ENCODE measurements at places on chromosomes 3 and 15. TPM values are rescaled to one million over a fixed set of nuclear protein-coding genes. Genes with fewer than 3 reads are reported as not detected.

- no peak for DNase-seq
Measured at GRCh38 chr3:66047311-66048050, 8.8 kb upstream of the MAGI1 start.

DNA sequence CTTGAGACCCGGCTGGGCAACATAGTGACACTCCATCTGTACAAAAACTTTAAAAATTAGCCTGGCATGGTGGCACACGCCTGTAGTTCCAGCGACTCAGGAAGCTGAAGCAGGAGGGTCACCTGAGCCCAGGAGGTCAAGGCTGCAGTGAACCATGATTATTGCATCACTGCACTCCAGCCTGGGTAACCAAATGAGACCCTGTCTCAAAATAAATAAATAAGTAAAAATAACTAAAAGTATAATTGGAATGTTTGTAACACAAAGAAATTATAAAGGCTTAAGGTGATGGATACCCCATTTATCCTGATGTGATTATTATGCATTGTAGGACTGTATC lies 38.6 kb downstream of the MYO1E start:
- no peak for DNase-seq

- no peak for DNase-seq
Measured at GRCh38 chr3:65497846-65498245, 540.9 kb downstream of the MAGI1 start.

- no peak for DNase-seq
Measured at GRCh38 chr3:124263168-124263567, 271.2 kb upstream of the ROPN1 start.

- no peak for DNase-seq
Measured at GRCh38 chr3:32951410-32951811, at the start of gene CCR4. TSS of gene CCR4 (plus strand) at chr3:32951644. CDS start at chr3:32953423, 1,779 bp downstream.

DNA sequence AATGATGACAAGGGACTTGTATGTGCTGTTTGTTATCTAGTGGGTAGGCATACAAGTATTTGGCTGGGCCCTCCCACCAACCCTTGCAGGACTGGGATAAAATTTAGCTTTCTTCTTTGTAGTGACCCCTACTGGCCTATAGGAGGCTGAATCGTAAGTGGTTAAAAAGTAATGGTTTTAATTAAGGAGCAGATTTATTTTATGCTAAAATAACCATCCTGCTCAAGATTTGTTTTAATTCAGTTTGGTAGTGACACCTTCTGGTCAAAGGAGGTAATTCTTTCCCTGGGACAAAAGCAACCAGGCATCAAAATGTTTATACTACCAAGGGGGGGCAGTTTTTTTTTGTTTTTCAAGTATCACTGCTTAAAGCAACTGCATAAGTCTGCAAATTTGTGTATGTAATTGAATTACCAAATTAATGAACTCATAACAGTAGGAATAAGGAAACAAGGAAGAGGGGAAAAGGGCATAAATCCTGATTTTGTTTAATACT lies 70.7 kb downstream of the TOP2B start:
- DNase-seq, result no peak

- DNase-seq, result no peak
Measured at GRCh38 chr3:177201700-177202397, 4.6 kb upstream of the TBL1XR1 start.

Gene ANKRD28
- 53.0 TPM for total RNA-seq

Gene ITIH1
- not detected for total RNA-seq

Gene FRG2C
- not detected for total RNA-seq

Data from omental fat pad (tissue), 4 donors.